ENCODE measurements at places on chromosomes 6 and 20. TPM values are rescaled to one million over a fixed set of nuclear protein-coding genes. Genes with fewer than 3 reads are reported as not detected.

- DNase-seq = no peak
These were observed 33.3 kb downstream of the ORC3 start for GRCh38 chr6:87623248-87623647.

DNA sequence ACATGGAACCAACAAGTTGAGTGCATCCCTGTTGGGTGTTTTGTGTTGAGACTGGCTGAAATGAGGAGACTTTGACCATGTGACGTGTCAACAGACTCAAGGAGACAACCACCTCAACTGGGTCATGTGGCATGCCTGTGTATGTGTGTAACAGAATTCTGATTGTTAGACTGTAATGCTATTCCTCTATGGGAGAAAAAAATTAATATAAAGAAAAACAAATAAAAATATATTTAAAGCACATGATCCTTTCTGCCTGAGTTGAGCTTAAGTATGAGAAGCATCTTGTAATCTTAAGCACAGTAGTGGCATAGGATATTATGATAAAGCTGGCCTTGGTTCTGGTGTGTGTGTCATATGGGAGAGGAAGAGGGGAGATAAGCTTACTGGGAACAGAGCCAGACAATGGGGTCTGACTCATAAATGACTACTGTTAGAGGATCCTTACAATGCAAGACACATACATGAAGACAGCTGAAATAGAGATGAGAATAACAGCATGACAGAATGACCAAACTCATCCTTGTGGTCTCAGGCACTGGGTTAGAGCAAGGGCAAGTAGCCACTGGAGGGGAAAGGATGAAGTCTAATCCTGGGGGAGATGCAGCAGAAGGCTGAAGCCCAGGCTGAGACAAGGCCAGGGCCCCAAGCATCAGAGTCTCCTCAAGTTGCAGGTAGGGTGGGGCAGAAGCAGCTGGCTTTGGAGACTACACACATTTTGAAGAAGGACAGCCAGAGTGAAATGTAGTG lies 9.2 kb downstream of the TP53INP2 start:
- no peak for DNase-seq

DNA sequence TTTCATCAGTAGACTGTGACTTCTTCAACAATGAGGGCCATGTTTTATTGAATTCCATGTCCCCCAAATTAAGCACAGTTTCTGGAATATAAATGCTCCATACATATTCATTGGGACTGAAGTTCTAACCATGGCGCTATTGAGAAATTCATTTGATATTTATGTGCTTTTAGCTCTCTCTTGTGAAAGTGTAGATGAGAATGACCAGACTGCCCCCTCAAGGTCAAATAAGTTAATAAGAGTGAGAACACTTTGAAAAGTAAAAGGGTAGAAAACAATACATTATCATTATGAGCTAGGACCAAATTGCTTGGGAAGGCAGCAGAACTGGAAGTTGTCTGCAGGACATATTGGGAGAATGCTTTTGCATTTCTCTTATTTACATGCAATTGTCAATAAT lies 597.9 kb downstream of the EPM2A start:
- no peak for DNase-seq

DNA sequence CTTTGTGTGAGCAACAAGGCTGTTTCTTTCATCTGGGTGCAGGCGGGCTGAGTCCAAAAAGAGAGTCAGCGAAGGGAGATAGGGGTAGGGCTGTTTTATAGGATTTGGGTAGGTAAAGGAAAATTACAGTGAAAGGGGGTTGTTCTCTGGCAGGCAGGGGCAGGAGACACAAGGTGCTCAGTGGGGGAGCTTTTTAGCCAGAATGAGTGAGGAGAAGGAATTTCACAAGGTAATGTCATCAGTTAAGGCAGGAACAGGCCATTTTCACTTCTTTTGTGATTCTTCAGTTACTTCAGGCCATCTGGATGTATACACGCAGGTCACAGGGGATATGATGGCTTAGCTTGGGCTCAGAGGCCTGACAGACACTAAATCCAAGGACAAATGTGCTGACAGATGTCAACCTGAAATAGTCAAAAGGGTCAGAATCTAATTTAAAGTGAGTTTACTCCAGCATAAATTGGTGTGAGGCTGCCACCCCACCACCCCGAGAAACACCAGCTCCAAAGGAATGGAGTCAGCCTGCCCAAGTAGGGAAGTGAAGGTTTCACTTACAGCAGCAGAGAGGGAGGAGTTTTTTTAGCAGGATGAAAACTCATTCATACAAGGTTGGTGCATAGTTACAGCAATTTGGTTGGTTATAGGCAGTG lies 560.0 kb upstream of the CDH4 start:
- DNase-seq = no peak

DNA sequence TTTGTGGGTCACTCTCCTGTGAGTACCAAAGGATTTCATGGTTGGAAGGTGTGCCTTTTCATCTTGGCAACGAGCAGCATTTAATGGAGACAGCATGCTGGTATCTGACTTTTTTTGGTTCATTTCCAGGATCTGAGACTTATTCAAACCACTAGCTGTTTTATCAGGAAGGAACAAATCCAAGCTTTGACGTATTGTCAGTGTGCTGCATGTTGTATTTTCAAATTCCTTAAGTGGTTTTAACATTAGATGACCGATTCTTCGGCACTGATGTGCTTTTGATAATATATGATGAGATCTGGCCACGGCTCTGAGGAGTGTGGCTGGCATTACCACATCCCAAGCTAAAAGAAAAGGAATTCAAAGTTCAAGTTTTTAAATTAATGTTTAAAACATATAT lies 6.4 kb downstream of the RMND1 start:
- DNase-seq = no peak

DNA sequence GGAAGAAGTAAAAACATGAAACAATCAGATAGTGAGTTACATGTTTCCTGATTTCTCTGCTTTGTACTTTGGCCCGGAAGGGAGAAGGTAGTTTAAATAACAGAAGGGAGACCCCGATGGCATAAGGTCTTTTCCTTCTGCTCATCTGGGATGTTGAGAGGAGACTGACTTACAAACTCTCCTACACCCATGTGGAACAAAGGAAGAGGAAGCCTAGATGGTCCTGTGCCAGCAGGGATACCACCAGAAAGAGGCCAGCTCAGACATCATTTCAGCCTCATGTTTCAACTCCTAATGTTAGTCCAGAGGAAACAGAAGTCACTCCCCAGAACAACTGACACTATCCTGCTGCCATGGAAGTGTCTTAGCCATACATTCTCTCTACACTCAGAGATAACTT lies 250.7 kb upstream of the NOX3 start:
- no peak for DNase-seq

- no peak for DNase-seq
These were observed 8.7 kb upstream of the FAM135A start for GRCh38 chr6:70404658-70405057.

Gene HLA-DOA
- polyA plus RNA-seq = not detected

All from CD4-positive, alpha-beta memory T cell (primary cell).